ENCODE measurements at places on chromosomes 1 and 21.

GRCh38 chr1:95974586-95974985, 740.6 kb downstream of the RWDD3 start:
- DNase-seq: no peak

DNA sequence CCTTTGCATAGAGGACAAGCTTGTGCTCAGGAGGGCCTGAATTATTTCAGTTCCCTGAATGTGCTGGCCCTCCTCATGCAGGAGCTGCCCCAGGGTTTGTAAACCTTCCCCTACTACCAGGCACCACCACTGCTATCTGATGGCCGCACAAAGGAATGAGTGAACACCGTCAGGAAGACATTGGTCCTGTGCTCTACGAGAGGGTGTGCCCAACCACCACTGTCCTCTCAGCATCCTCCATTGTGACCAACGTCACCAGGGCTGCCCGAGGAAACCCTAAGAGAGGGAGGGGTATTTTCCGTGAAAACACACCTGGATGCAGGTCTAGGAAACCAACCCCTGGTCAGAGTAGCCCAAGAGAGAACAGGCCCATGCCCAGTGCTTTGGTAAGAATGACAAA, 657.5 kb downstream of the KIF26B start:
- DNase-seq: no peak

DNA sequence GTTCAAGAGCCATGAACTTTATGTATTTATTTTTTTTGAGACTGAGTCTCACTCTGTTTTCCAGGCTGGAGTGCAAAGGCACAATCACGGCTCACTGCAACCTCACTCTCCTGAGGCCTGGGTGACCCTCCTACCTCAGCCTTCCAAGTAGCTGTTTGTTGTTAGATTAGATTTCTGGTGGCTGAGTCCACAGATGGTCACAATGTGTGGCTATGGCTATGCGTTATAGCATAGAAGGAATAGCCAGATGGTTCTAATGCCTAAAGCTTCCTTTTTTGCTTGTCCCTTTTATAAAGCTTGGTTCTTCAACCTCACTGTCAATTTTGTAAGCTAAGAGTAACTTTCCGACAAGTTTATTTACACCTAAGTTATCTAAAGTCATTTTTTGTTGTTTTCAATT, 62.3 kb upstream of the FMN2 start:
- no peak for DNase-seq

DNA sequence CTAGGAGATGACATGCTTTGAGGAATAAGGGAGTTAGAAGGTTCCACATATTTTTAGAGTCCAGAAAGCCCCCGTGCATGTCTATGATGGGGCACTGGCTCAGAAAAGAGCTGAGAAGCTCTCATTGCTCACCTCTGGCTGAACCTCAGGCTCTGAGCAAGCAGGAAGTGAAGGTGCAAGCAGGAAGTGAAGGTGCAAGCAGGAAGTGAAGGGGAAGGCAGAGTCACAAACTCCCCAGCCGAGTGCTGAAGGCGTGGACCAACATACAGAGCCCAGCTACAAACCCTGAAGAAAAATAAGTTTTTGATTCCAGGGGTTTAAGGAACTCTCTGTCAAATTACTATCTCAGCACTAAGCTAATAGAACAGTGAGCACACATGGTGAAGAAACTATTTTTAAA, 7.0 kb downstream of the KRTAP10-8 start:
- no peak for DNase-seq

DNA sequence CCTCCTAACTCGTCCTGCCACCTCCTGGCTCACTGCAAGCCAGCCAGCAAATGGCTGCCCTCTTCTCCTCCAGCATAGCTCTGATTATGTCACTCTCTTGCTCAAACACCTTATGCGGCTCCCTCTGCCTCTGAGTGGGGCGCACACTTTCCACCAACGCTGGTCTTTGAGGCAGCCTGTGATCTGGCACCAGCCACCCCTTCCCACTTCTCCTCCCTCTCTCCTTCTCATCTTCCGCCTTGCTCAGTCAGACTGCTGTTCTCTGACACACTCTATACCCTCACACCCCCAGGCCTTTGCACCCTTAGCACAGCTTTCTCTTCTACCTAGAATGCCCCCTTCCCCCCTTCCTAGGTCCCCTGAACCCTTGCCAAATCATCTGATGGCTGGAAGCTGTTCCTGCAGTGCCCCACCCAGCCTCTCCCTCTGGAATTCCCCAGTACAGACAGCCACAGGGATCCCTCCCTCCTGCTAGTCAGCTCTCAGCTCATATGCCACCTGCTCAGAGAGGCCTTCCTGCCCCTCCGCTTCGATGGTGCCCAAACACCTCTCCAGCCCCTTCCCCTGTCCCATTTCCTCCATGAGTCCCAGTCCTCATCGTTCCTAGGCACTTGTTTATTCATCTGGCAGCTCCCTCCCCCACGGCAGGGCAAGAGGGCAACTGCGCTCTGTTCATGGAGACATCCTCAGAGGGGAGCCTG, 21.7 kb upstream of the PEF1 start:
- no peak for DNase-seq

DNA sequence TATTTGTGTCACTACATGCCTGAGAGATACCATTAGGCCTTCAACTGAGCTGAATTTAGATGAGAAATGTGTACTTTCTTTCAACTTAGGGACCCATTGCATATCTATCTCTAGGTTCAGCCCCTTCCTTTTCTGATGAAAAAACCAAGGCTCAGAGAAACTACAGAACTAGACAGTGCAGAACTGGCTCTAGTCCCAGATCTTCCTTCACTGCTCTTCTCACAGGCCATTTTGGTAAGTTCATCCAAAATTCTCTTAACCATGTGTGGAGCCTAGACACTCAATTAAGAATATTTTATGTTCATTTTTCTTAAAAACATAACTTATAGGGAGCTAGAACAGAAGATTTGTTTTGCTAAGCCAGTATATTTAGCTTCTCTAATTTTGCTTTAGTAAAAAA, 128.9 kb downstream of the ASTN1 start:
- no peak for DNase-seq

Measured in esophagus squamous epithelium (tissue), 5 donors.